ENCODE measurements at places on chromosomes 3 and 15.

DNA sequence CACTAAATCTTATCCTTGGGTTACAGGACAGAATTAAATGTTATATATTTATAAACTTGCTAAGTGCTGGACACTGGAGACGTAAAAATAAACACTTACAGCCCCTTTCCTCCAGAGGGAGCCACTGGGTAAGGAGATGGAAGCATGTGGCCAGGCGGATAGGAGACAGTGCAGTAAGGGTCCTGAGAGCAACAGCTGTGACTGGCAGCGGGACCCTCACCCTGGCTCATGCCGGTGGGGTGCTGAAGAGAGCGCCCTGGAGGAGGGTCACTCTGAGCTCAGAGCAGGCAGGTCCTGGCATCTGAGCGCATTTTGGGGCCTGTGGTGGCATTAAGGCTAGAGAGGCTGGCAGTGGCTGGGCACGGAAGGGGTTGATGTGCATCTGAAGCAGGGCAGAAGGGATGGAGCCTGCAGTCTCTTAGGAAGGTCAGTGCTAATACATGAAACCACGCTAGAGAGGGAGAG is 16.0 kb downstream of the SEC61A1 start:
- DNase-seq: no peak

DNA sequence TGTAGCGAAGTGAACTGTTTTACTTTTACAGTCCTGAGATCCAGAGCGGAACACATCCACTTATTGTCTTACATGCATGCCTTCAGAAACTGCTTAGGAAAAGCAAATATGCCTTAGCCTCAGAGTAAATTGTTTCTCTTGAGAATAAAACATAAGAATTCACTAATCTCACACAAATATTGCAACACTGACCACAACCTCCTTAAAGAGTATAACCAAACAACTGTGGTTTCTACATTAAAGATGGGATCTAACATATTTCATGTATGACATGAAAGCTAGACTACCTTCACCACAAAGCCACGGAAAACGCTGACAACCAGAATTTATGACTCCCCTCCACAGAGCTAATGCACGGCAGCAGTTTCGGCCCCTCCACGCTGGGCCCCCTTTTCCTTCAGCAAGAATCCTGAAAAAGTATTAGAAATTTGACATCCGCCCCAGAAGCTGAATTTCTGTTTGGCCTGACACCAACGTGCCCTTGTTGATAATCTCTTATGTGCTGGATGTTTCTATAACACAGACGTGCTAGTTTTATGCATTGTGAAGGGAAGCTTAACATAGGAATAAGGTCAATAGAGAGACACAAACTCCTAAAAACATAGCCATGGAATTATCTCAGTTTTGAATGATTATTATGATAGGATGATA is 84.6 kb downstream of the GREM1 start:
- peak; percentile 77 for DNase-seq

DNA sequence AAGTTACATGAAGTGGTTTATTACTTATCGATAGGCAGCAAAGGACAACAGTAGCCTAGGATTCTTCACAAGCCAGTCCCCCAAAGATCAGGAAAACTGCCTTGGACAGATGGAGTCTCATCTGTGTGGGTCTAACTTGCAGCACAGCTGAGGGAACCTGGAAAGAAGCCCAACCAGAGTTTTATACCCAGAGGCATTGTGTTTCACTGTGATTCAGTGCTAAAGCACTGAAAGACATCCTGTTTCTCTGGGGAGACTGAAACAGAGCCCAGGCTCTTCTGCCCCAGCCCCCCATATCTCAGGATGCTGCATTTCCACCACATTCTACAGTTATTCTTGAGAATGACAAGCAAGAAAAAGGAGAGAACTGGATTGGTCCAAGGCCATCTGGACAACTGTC is 48.2 kb upstream of the PYDC2 start:
- peak; percentile 94 for DNase-seq

GRCh38 chr3:3151513-3151912 is 24.8 kb downstream of the TRNT1 start:
- DNase-seq: no peak

DNA sequence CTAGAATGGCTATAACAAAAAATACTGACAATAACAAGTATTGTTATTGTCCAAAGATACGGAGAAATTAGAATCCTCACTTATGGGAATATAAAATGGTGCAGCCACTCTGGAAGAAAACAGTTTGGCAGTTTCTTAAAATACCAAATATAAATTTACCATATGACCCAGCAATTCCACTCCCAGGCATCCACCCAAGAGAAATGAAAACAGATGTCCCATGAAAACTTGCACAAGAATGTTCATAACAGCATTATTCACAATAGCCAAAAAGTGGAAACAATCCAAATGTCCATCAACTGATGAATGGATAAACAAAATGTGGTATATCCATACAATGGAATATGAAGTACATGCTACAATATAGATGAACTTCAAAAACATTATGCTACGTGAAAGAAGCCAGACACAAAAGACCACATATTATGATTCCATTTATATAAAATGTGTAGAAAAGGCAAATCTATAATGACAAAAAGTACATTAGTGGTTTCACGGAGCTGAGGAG is 9.4 kb downstream of the AAGAB start:
- peak; percentile 84 for DNase-seq

DNA sequence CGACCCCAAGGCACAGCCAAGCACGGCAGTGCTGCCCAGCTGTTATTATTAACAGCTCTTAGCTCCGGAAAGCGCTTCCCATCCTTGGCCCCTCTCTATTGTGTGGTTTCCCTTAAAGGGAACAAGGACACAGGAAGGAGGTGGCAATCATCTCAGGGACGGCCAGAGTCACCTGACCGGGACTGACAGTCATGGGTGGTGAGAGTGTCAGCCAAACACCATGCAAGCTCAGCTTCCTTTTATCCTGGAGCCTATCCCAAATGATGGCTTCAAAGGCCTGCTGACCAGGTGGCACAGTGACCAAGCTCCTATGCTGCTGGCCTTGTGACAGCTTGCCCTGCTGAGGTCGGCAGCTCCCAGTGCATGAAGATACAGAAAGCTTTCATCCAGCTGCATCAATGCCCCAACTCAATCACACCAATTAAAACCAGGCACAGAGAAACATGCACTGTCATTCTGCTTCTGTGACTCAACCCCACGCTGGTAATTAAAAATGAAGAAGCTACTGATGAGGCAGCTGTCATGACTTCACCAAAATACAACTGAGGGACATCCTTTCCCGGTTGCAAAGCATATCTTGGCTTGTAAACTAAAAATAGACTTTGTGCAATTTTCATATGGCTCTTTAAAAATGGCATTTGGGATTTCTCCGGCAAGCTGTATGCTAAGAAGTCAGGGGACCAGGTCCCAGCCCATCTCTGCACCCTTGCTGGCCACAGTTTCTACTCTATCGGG is 34.0 kb downstream of the PCSK6 start:
- DNase-seq: peak; percentile 35

DNA sequence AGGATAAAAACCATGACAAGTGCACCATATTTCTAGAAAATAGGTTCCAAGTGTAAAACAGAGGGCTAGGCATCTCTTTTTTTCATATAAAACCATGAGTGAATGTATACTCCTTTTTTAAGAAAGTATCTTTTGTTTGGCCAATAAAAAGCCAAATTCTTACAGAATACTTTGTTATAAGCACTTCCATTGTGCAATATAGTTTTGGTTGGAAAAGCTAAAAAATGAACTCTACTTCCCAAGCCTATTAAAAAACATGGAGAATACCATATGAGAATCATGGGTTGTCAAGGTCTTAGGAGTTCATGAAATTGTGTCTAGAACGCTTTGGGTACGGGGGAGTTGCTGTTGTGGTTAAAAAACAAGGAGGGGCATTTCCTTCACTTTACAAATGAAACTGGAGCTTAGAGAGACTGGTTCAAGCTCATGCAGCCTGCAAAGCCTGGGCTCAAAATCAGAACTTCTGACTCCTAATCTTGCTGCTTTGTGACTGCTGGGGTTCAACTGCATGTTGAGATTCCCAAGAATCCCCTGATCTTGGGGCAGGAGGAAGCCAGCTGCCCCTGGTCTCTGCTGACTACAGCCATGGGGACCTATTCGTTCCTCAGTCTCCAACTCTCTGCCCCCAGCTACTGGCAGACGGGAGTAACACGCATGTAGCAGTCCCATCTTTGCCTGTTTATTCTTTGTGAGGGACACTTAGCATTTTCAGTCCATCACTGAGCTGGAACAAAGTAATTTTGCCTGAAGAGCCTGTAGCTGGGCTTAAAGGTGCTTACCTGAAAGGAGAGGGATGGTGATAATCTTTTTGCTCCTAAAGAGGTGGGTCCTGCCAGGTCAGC is 229.1 kb downstream of the CHST2 start:
- DNase-seq: no peak

GRCh38 chr3:160010578-160010977 is 21.9 kb downstream of the IL12A start:
- DNase-seq: no peak

GRCh38 chr3:128359846-128360642 is 106.6 kb downstream of the DNAJB8 start:
- no peak for DNase-seq

DNA sequence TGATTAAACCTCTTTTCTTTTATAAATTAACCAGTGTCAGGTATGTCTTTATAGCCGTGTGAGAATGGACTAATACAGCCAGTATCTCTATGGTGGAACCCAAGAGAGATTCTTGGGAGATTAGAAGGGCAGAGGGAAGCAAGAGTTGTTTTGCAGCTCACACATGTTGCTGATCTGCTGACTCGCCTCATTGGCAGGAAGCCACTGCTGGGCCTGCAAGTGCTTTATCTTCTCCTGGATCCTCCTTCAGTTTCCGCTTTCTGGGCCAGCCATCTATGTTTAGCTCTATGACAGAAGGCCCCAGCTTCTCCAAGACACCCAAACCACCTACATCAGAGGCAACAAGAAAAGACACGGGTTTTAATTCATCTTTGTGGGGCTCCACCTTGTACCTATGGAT is 23.4 kb upstream of the GALNT15 start:
- peak; percentile 93 for DNase-seq

DNA sequence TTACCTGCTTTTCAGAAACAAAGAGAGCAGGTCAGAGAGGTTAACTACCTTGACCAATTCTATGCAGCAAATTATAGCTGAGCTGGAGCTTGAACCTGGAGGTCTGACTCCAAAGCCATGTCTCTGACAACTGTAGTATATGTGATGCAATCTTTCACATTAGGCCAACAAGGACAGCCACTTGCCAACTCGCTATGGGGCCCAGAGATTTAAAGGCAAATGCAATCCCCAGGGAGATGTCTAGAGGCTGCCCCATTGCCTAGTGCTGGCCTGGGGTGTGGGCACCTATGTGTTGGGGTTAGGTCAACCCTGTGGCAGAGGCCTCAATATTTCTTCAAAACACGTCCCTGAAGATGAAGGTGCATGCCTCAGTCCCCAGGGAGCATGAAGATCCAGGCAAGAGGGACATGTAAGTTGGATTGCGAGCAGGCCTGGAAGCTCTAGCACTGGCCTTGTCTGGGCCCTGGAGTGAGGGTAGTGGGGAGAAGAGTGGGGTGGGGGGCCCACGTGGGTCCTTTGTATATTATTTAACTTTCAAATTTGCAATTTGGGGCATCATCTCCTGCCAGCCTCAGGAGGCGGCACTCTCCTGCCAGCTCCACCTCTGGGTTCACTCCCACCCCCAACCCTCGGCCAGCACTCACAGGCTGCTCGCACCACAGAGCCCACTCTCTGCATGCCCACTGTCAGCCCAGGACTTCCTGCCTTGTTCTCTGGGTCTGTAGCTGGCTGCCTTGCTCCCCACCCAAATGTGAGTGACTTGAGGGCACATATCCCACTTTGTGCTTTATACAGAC is 64.3 kb downstream of the SLC12A8 start:
- no peak for DNase-seq

- no peak for DNase-seq
Measured at GRCh38 chr3:139518306-139518705, 21.2 kb downstream of the RBP1 start.

GRCh38 chr3:12444582-12445471 is 39.5 kb upstream of the TSEN2 start:
- peak; percentile 50 for DNase-seq

DNA sequence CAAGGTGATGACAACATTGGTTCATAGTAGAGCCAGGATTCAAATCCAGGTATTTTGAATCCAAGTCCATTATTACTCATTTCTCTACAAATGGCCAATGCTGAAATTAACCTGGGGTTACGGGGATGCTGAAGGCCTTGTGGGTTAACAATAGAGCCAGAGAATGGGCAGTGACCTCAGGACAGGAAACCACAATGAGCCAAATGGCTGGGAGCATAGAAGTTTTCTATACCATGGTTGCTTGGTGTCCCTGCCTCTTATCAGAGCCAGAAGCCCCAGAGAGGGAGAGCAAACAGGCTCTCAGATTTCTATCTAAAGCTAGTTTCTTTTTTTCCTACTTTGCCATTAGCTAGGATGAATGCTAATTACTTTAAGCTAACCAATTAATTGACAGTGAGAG is 82.3 kb downstream of the TNIK start:
- DNase-seq: no peak

DNA sequence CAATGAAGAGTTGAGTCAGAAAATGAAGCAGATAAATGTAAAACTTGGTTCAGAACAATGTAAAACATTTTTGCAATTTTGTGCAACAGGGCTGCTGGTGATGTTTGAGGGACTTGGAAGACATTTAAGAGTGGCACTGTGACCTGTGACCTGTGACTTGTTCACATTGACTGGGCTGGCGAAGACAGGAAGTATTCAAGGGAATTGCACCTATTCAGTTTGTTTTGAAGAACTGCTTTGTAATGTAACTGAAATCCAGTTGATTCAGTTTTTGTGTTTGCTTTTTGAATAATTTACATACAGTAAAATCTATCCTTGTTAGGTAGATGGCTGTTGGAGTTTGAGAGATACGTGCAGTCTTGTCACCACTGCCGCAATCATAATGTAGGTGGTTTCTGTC is 35.4 kb downstream of the MCTP2 start:
- no peak for DNase-seq

DNA sequence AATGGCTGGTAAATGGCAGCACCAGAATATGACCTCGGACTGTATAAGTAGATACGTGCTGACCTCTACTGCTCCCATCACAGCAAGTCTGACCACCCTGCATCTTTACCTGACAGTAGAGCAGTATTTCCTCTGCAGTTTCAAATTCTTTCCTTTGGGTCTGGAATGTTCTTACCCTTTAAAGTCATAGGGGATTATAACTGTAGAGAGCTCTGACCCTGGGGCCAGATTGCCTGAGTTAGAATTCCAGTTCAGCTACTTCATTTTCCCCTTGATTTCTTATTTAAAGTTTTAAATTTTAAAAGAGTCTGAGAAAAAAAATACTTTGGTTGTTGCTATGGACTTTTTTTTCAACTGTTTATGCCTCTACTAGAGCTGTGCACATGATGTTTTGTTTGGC is 237.7 kb downstream of the NR1D2 start:
- no peak for DNase-seq
